ENCODE measurements at places on chromosomes 6 and 20.
A peak's percentile ranks its signal among the peaks of the same experiment; 100 is the strongest.

DNA sequence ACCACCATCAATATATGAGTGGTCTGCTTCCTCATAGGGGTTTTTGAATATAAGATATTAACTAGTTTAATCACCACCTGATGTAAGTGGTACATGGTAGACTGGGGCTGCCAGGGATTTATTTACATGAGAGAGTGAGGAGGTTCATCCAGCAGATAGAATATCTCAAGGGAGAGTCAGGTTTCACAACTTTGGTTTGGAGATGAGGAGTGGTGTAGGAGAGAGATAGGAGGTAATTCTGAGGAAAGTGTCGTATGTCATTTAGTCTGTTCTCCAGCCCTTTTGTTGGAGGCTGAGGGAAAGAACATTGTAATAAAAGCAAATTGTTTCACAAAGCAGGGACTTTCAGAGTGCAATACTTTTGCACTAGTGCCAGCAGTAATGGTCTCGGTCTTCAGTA is 16.8 kb downstream of the L3MBTL3 start:
- DNase-seq: no peak

DNA sequence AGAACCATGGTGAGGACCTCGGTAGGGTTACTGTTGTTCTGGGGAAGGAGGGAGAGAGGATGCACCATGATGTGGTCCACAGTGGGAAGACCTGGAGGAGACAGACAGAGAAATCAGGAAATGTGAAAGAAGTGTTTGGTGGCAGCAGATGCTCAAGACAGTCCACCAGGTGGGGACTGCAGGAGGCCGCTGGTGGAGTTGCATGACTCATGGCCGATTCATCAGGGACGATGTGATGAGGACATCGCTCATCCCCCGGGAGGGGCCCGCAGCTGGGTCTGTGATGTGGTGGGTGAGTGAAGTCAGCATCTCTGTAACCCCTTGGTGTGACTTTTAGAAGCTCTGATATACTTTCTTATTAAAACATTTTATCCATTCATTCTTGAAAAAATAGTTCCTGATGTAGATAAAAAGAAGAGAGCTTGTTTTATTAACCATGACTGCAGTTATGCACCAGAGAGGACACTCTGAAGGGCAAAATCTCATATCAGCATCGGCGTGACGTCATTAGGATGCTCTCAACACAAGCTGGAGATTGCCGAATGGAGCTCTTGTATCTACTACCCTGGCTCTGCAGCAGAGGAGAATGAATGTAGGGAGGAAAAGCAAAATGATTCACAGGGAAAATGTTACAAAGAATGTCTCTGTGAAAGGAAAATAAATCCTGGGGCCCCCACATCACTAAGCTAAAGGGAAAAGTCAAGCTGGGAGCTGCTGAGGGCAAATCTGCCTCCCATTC is 71.2 kb downstream of the RAMACL start:
- no peak for DNase-seq

DNA sequence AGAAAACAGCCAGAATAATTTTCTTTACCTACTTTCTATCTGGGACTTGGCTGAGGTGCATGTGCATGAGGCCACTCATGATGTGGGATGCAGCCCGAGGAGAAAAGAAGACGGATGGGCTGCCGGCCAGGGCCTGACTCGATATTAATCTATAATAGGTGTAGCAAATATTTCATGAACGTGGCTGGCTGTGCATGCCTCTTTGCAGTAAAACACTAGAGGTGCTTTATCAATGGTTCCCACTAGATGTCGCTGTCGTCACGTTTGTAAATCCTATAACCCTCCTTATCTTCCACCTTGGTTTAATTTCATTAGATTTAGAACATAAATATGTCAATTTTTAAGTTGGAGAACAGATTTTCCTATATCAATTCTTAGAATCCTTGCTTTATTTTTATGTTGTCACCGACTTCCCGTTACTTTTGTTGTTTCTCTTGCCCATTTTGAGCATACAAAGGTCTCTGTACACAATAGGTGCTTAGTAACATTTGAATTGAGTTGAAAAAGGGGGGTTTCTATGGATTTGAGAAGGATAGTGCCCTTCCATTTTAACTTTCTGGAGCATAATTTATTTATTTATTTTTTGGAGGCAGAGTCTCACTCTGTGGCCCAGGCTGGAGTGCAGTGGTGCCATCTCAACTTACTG is 19.6 kb upstream of the FERMT1 start:
- peak; percentile 74 for DNase-seq

- no peak for DNase-seq
Measured at GRCh38 chr6:114520976-114521375, 178.2 kb upstream of the HS3ST5 start.

DNA sequence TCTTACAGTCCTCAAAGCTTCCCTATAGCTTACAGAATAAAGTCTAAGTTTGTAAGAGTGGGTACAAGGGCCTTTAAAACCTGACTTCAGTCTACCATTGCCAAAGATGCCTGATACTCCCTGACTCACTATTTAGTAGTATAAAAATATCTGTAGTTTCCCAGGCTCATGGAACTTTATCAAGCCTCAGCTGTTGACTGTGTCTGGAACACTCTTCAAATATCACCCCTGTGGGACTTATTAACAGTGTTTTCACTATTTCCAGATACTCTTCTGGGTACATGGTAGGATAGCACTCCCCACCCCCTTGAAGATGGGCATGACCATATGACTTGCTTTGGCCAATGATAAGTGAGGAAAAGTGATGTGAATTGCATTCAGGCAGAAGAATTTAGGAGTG is 105.3 kb upstream of the TENT5A start:
- DNase-seq: no peak
